ENCODE measurements at places on chromosomes 6 and 20.

DNA sequence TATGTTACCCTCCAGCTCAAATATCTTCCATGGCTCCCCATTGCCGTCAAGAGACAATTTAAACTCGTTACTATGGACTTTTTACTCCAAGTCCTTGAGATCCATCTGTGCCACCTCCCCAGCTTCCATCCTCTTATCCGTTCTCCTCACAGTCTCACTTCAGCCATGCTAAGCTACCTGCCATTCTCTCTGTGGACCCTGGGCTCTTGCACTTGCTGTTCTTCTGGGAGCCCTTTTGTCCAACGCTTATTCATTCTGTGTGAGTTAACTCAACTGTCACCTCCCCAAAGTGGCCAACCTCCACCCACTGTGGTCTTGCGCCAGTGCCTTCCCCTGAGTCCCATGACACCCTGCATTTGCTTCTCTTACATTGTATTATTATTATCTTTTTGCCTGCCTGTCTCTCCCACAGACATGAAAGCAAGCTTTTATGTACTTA lies 132.4 kb downstream of the BCAS1 start:
- DNase-seq: no peak

DNA sequence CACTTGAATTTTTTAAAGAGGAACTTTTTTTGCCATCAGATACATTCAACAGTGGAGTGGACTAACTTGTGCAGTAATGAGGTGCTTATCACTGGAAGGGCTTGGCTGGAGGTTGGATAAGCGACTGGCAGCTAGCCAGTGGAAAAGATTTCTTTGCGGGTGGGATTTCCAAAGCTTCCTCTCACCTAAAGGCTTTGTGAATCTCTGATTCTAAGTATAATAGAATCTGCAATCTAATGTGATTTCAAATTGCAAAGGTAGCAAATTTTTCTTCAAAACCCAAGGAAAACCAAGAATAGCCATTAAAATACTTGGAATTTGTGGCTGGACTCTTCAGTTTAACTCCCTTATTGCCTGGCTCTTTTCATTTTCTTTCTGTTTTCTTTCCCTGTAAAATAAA lies 460.4 kb upstream of the MARCKS start:
- DNase-seq: no peak

GRCh38 chr6:106910999-106911949 lies 63.3 kb downstream of the CD24 start:
- no peak for DNase-seq

DNA sequence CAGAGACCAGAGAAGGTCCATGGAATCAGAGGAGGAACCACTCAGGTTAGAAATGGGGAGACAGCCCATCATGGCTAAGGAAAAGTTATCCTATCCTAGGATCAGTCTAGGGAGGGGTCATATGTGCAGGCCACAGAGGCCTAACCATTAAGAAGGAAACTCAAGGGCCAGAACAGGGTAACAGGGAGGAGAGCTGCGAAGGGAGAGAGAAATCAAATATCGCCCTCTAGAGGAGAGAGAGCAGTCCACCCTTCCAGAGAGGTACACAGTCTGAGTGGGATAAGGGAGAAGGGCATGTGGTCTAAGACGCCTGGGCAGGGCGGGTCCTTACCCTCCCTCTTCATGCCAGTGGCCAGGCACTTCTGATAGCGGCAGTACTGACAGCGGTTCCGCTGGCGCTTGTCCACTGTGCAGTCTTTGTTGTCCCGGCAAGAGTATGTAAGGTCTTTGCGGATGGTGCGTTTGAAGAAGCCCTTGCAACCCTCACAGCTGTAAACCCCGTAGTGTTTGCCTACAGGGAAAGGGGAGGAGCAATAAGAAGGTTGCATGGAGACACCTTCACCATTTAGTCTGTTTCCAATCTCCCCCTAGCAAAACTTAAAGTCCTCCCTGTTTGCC lies 2.9 kb downstream of the RXRB start:
- DNase-seq: no peak

DNA sequence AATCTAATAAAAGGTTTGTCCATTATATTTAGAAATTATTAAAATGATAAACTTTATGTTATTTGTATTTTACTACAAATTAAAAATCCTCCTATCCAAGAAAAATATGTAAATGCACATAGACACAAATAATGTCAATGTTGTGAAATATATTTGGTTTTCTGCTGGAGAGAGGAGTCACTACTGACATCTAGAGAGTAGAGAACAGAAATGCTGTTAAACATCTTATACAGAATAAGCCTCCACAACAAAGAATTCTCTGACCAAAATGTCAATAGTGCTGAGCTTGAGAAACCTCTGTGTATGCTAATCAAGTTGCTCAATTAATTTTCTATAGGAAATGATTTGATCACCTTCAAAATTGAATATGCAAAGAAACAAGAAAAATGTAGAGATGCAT lies 12.4 kb downstream of the HTR1B start:
- DNase-seq: no peak

All from skeletal muscle cell (primary cell).